ENCODE measurements at places on chromosomes 13 and 19. TPM values are rescaled to one million over a fixed set of nuclear protein-coding genes. Genes with fewer than 3 reads are reported as not detected.

DNA sequence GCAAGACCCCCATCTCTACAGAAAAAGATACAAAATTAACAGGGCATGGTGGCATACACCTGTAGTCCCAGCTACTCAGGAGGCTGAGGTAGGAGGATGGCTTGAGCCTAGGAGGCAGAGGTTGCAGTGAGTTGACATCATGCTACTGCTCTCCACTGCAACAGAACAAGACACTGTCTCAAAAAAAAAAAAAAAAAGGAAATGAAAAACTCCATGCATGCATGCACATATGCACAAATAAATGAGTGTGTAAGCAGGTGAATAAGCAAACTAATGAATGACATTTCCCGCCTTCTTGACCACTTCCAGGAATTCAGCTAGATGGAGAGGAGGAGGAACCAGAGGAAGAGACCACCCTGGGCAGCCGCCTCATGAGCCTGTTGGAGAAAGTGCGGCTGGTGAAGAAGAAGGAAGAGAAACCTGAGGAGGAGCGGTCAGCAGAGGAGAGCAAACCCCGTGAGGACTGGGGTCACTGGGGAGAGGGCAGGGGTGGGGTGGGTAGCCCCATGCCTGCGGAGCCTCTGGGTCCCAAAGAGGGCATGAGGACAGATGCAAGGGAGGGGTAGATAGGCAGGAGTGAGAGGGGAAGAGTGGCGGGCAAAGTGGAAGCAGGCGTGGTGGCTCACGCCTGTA, 58.8 kb downstream of the RYR1 start:
- H3K36me3 ChIP-seq, result no peaks in the 10 kb centered on the region
- H3K4me1 ChIP-seq, result no peaks in the 10 kb centered on the region
- H3K27ac ChIP-seq, result no peak overlapping the region
- no peak overlapping the region for H3K4me3 ChIP-seq
- H3K27me3 ChIP-seq, result no peaks in the 10 kb centered on the region

DNA sequence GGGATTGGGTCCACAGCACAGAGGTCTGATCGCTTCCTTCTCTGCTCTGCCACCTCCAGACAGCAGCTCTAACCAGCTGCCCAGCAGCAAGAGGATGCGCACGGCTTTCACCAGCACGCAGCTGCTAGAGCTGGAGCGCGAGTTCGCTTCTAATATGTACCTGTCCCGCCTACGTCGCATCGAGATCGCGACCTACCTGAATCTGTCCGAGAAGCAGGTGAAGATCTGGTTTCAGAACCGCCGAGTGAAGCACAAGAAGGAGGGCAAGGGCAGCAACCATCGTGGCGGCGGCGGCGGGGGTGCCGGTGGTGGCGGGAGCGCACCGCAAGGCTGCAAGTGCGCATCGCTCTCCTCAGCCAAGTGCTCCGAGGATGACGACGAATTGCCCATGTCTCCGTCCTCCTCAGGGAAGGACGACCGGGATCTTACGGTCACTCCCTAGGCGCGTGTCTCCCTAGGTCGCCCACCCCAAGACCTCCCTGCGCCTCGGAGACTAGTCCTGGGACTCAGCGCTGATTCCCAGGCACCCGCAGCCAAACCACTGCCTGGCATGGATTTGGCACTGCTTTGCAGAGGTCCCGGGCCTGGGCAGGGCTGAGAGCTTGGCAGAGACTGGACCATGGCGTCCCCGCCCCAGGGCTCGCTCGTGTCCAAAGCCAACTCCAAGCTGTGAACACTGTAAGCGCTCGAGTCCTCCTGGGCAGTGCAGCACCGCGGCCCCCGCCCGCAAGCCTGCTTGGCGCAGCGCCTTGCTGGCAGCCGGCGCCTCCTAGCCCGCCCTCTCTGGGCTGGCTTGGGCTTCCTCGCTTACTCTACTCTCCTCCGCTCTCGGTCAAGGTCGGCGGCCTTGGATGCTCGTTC, 1.5 kb downstream of the GSX1 start:
- H3K36me3 ChIP-seq, result no peaks in the 10 kb centered on the region
- H3K4me1 ChIP-seq, result peaks cover 36% of the 10 kb centered on the region
- DNase-seq, result no peak
- H3K27me3 ChIP-seq, result peaks cover 100% of the 10 kb centered on the region

GRCh38 chr19:39500543-39500942, 1.8 kb downstream of the DLL3 start:
- peaks cover 86% of the 10 kb centered on the region for H3K27me3 ChIP-seq
- no peaks in the 10 kb centered on the region for H3K36me3 ChIP-seq
- H3K27ac ChIP-seq, result no peak overlapping the region
- no peak for DNase-seq
- no peak overlapping the region for H3K4me3 ChIP-seq

CYP4F2 gene
- not detected for total RNA-seq

Measured in lower lobe of right lung (tissue), 2 donors.